CD4-positive, alpha-beta T cell treated with Interleukin-6 at 100 ng/mL for 8 hours (primary cell): ENCODE measurements at places on chromosomes 12 and 14.

- DNase-seq, result no peak
These were observed 90.3 kb downstream of the CRADD start for GRCh38 chr12:93767524-93767863.

- no peak for DNase-seq
These were observed 75.7 kb downstream of the SSPN start for GRCh38 chr12:26271024-26271423.

DNA sequence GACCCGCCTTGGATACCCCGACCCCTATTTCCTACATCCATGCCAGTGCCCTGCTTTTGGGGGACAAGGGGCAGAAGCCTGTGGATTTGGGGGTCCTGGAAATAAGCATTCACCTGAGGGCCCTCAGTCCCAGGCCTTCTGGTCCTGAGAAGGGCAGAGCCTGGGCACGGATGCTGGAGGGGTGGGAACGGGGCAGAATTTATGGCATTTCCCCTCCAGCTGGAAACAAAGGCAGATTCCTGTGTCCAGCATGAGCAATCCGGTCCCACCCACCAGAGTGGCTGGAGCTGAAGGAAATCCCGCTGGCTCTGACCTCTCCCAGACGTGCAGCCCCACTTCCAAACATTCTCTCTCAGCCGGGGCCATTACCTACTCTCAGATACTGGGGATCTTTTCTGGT is 9.3 kb downstream of the ANKRD33 start:
- no peak for DNase-seq

GRCh38 chr12:60630796-60631195 is 1035.0 kb downstream of the SLC16A7 start:
- no peak for DNase-seq

- DNase-seq, result peak; percentile 29
These were observed 115.5 kb downstream of the SLC38A1 start for GRCh38 chr12:46153268-46153872.

- no peak for DNase-seq
These were observed 4.9 kb upstream of the AP1G2 start for GRCh38 chr14:23572524-23572828.
